Stimulated activated CD4-positive, alpha-beta T cell treated with anti-CD3 and anti-CD28 coated beads, Interleukin-4, amount 100 ng/mL, for 24 hours (primary cell): ENCODE measurements at places on chromosomes 7 and 10.

DNA sequence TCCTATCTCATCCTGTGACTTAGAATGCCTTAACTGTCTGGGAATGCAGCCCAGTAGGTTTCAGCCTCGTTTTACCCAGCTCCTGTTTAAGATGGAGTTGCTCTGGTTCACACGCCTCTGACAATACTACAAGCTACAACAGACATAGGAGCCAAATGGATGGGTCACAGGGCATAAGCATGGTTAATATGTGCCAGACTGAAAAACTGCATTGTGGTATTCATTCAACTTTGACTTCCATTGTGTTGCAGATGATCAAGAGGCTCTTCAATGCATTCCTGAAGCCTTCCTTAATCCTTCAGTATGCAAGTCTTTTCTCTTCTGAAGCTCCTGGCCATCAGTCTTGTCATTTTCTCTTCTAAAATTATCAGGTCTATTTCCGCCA is 20.3 kb upstream of the RNF32 start:
- no peak for DNase-seq

- no peak for DNase-seq
Measured at GRCh38 chr7:151374139-151374538, 32.5 kb downstream of the NUB1 start.

DNA sequence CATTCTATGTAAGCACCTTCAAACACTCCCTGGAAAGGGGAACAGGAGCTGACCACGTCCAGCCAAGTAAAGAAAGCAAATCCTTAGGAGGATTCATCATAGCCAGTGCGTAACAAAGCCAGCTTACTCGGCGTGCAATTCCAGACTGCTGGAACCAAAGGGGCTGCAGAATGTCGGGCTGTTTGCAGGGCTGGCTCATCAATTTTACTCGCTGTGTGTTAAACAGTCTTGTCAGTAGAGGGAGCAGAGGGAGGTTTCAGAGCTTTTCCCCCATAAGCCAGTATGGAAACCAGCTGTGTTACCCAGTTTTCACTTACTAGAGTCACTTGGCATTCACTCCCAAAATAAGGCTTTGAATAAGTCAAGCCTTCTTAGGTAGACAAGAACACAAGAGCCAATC is 127.1 kb downstream of the KMT2E start:
- DNase-seq, result no peak

DNA sequence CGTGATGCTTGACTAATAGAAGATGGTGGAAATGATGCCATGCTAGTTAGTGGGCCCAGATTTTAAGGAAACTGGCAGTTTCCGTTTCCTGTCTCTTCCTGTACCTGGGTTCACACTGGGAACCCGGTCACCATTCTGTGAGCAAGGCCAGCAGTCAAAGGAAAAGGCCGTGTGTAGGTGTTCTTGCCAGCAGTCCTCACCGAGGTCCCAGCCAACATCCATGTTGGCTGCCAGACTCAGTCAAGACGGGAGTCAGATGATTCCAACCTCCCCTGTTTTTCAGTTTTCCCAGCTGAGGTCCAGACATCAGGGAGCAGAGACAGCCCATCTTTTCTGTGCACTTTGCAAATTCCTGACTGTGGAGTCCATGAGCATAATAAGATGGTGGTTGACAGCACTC is 15.2 kb upstream of the PILRB start:
- no peak for DNase-seq

GRCh38 chr10:44161184-44161583 is 223.7 kb downstream of the CXCL12 start:
- no peak for DNase-seq

DNA sequence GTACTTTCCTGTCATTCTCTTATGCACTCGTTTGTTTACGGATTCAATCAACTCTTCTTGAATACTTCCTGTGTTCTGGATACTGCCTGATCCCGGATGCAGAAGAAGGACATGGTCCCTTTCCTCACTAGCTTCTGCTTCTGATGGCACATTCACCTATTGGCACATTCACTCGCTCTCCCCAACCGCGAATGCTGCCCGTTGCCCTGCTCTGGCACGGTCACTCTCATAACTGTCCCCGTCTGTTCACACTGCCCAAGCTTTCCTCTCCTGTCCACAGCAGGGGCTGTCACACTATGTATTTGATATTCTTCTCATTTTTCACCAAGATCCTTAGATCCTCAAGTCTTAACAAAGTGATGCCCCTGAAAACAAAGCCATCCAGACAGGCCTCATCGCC is 327.4 kb downstream of the PAXIP1 start:
- no peak for DNase-seq

DNA sequence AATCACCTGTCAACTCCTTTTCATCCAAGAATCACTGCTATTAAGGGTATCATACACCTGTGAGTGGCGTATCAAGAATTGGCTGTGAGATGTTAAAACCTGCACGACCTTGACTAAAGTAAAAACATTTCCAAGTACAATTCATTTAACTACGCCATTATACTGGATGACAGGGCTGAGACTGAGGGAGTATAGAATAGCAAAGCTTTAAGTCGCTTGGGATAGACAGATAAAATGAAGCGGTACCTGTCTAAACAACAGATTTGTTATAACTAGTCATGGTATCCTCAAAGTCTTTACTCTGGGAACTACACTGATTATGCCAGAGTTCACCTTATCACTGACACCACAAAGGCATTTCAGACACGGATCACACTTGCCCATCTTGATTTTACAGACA is 366.1 kb upstream of the LRRN3 start:
- DNase-seq, result no peak

DNA sequence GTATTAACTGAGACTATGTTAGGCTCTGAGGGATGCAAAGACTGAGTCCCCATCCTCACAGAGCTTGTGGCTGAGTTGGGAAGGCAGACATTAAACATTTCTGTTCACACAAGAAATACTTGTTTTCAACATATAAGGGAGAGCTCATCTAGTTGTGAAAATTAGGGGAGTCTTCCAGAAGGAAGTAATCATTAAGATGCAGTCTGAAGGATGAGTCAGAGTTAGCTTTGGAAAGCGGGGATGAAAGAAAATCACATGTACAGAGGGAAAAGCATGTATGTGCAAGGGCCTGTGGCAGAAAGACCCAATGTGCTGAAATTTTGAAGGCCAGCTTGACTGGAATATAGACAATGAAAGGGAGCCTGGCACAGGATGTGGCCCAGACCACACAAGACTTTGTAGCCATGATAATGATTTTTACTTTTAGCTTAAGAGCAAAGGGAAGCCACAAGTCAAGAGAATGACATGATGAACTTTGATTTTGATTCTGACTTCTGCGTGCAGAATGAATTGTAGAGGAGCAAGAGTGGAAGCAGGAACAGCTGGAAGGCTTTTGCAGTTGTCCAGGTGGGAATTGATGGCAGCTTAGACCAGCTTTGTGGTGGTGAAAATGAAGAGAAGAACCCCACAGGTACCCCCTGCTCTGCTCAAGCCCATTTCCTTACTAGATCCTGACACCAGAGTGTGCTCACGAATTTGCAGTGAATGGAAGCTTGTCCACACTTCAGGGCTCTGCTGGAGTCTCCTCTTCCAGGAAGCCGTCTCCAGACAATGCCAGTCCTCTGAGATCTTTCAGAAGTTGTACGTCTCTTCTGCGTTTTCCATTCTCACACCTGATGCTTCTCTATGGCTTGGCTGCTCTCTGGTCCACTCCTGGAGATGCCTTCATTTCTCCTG is 115.6 kb downstream of the ATXN7L1 start:
- DNase-seq, result no peak

- DNase-seq, result no peak
Measured at GRCh38 chr7:103809229-103809994, 180.0 kb downstream of the RELN start.

GRCh38 chr7:41820111-41820671 is 117.3 kb upstream of the INHBA start:
- no peak for DNase-seq

DNA sequence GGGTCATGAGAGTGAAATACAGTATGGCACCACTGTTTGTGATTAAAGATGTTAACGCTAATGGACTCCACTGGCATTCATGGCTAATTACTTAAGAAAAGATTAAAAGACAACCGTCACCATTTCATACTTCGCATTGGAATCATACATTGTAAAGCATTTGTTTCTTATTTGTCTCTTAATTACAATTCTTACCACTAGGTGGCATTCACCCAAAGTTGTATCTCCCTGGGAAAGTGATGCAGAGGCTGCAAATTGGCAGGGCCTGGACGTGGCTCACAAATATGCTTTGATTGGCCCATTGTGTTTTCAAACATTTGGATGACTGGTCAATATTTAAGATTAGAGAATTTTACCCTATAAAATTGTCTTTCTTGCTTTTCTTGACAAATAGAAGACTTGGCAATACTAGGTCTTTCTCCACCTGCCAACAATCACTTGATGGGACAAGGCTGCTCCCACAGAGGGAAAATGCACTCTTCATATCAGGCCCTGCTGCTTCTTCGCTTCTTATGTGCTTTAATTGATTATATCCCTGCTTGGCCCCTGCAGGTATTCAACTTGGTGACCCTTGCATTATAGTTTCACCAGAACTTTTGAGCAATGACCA is 72.1 kb upstream of the STARD3NL start:
- peak; percentile 20 for DNase-seq

GRCh38 chr7:102873470-102874165 is 39.2 kb upstream of the LRRC17 start:
- DNase-seq, result no peak

GRCh38 chr10:84574102-84574501 is 245.7 kb downstream of the CCSER2 start:
- no peak for DNase-seq

- no peak for DNase-seq
Measured at GRCh38 chr10:3111621-3112163, 44.3 kb downstream of the PFKP start.

DNA sequence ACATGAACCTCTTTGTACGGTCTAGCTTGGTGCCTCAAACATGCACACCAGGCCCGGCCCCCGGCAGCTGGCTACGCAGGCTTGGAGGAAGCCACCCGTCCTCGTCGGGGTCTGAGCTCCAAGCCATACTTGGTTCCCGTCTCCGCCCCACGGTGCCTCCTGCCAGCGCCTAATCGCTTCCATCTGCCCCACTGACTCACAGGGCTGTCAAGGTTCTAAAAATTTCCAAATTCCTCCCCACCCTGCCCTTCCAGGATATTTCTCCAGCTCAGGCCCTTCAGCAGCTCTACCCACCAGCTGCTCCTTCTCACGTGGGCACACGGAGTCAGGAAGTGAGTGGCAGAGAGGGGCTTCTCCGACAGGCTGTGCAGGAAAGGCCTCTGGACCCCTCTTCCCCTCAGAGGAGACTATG is 38.8 kb downstream of the TMEM270 start:
- DNase-seq, result no peak

DNA sequence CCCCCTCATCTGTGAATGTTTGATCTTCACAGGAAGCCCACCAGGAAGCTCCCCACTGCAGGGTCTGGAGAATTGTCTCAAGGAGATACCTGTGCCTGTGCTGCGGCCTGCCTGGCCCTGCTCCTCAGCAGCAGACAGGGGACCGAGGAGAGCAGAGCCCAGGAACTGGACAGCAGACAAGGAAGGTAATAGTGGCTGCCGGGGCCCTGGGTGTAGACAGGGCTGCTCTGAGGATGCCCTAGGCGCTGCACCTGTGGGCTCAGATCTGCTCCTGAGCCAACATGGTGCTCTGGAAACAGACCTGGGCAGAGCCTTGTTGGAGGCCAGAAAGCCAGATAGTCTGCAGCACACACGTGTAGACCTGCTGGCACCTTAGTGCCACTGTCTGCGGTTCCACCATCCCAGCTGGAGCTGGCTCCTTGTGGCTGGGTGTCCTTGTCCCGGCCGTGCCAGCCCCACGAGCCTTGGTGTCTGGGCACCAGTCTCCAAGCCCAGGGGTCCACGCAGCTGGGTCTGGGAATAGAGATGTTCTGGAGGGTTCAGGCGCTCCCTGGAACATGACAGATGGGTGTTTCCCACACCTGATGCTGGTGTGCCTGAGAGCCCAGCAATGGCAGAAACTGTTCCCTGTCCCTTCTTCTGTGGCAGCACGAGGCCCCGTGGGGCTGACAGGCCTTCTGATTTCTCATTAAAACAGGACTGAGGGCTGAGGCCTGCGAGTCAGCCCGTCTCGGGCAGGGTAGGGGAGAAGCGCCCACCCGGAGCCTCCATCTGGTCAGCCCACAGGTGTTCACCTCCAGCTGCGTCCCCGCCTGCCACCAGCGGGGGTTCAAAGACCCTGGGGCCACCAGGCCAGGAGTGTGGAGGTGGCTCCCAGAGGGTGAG is 44.7 kb downstream of the ZNF467 start:
- DNase-seq, result no peak

DNA sequence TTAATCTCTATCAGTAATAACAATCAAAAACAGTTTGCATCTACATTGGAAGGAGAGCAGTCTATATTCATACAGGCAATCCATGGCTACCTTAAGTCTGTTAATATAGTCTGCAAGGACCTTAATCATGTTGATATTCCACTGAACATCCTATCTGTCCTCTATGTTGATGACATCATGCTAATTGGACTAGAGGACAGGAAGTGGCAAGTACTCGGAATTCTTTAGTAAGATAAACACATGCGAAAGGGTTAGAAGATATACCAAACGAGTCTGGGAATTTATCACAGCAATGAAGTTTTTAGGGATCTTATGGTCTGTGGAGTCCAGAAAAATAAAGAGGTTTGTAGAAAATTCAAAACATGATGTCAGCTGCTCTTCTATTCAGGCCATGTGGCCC is 11.3 kb upstream of the SAMD9L start:
- DNase-seq, result no peak

DNA sequence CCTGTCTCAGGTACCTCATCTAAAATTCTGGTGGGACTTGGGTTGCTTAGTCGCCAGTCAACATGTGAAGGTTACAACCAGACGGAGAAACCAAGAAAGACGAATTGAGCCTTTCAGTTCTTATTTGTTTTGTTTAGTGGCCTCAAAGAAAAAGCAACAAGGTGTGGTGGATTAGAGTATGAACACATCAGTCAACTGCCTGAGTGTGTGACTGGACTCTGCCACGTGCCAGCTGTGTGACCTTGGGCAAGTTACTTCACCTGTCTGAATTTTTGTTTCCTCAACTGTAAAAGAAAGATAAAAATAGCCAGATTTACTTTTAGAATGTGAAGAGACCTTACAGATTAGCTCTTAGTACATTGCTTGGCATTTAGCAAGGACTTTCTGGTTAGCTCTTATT is 259.2 kb downstream of the CREB5 start:
- no peak for DNase-seq

DNA sequence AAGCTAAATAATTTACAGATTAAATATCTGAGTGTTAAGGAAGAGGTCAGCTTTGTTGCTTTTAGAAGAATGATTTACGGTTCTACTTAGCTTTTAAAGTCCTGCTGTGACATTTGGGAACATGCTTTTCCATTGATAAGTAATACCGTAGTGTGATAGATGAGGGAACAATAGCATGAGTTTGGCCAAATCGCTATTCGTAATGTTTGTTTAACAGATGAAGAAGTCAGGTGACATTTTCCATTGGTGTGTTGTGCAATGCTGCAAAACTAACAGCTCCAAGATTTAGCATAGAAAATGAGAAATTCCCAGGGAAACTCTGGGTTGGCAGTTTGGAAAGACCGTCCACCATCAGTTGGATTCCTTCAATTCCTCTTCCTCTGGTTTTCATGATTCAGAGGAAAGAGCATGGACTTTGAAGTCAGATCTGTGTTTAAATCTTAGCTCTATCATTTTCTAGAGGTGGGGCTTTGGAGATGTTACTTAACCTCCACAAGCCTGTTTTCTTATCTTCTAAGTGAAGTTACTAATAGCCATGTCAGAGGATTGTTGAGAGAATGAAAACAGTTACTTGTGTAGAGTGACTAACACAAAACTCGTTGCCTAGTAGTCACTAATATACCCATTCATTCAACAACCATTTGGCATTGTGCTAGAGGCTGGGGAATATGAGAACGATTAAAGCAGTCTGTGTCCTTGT is 140.4 kb upstream of the BMPER start:
- no peak for DNase-seq

GRCh38 chr7:125526958-125527357 is 597.3 kb upstream of the POT1 start:
- no peak for DNase-seq
